ENCODE measurements at places on chromosomes 12 and 14. TPM values are rescaled to one million over a fixed set of nuclear protein-coding genes. Genes with fewer than 3 reads are reported as not detected.

PLA2G1B gene
- not detected for total RNA-seq

GALNT6 gene
- total RNA-seq = 24.7 TPM

GPRC5D gene
- 0.27 TPM for total RNA-seq

FAM186B gene
- 0.27 TPM for total RNA-seq

MANSC4 gene
- not detected for total RNA-seq

KRT73 gene
- total RNA-seq = not detected

LUM gene
- 26.1 TPM for total RNA-seq

TMPRSS12 gene
- not detected for total RNA-seq

NOXRED1 gene
- 0.35 TPM for total RNA-seq

TMEM30B gene
- 68.2 TPM for total RNA-seq

CCDC184 gene
- 0.35 TPM for total RNA-seq

ART4 gene
- not detected for total RNA-seq

ACOT6 gene
- not detected for total RNA-seq

AMHR2 gene
- total RNA-seq = 0.17 TPM

AMIGO2 gene
- 2.0 TPM for total RNA-seq

TTC7B gene
- 3.3 TPM for total RNA-seq

AQP2 gene
- total RNA-seq = not detected

KLHL33 gene
- 0.05 TPM for total RNA-seq

TRPV4 gene
- 0.32 TPM for total RNA-seq

ACSS3 gene
- 0.77 TPM for total RNA-seq

KERA gene
- not detected for total RNA-seq

TAS2R46 gene
- total RNA-seq = 0.84 TPM

TBC1D30 gene
- total RNA-seq = 6.9 TPM

ADAMTS20 gene
- total RNA-seq = not detected

C14orf132 gene
- 2.2 TPM for total RNA-seq

SLC2A14 gene
- total RNA-seq = 0.35 TPM

COQ10A gene
- 4.5 TPM for total RNA-seq

BLOC1S1 gene
- total RNA-seq = 214 TPM

TCL1B gene
- total RNA-seq = not detected

PELI2 gene
- total RNA-seq = 9.8 TPM

ALDH1L2 gene
- 2.2 TPM for total RNA-seq

TAS2R31 gene
- total RNA-seq = 2.0 TPM

RFLNA gene
- total RNA-seq = 44.8 TPM

TMCC3 gene
- total RNA-seq = 21.4 TPM

MMP17 gene
- total RNA-seq = 1.9 TPM

CCDC177 gene
- not detected for total RNA-seq

Data from colonic mucosa (tissue), 4 donors.